ENCODE measurements at places on chromosomes 5 and 9. TPM values are rescaled to one million over a fixed set of nuclear protein-coding genes. Genes with fewer than 3 reads are reported as not detected.

DNA sequence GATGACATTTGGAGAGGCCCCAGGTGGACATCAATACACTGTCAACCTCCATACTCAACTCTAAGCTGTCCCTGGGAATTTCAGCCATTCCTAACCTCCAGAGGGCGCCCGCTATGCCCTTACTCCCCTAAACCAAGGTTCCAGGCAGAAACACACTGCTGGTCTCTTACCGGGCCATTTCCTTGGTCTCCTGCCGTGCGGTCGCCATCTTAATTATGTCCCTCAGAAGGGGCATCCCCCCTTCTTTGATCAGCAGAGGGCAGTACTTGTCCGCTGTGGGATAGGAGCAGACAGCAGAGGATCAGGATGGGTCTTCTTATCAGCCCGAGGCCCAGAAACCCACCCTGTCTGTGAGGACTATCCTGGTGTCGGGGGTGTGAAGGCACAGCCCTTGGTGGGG is 9.3 kb upstream of the ZDHHC12 start:
- no peak overlapping the region for H3K27ac ChIP-seq
- no peaks in the 10 kb centered on the region for H3K27me3 ChIP-seq
- peaks cover 65% of the 10 kb centered on the region for H3K36me3 ChIP-seq
- no peaks in the 10 kb centered on the region for H3K4me1 ChIP-seq
- H3K4me3 ChIP-seq: no peak overlapping the region
- no peak for DNase-seq

- H3K4me3 ChIP-seq: no peak overlapping the region
- H3K36me3 ChIP-seq: no peaks in the 10 kb centered on the region
- H3K27me3 ChIP-seq: no peaks in the 10 kb centered on the region
- no peaks in the 10 kb centered on the region for H3K4me1 ChIP-seq
- H3K27ac ChIP-seq: no peak overlapping the region
These were observed 29.6 kb upstream of the TAF1L start for GRCh38 chr9:32665101-32665500.

DNA sequence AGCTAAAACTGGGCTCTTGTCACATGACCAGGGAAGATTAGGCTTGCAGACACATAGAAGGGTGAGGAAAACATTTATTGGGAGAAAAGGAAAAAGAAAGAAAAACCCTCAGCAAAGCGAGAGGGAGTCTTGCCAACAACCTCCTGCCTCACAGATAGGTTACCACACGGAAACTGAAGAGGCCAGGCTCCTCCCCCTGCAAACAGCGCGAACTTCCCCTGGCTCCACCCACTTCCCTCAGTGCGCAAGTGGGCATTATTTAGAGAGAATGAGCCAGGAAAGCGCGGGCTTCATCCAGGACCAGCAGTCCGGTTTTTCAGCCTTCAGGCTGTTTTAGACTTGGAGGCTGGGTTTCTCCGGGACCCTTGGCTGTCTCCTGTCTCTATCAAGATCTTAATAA is 70.3 kb downstream of the STK32A start:
- H3K36me3 ChIP-seq: no peaks in the 10 kb centered on the region
- DNase-seq: no peak
- no peaks in the 10 kb centered on the region for H3K27me3 ChIP-seq
- no peak overlapping the region for H3K27ac ChIP-seq
- H3K4me3 ChIP-seq: no peak overlapping the region

DNA sequence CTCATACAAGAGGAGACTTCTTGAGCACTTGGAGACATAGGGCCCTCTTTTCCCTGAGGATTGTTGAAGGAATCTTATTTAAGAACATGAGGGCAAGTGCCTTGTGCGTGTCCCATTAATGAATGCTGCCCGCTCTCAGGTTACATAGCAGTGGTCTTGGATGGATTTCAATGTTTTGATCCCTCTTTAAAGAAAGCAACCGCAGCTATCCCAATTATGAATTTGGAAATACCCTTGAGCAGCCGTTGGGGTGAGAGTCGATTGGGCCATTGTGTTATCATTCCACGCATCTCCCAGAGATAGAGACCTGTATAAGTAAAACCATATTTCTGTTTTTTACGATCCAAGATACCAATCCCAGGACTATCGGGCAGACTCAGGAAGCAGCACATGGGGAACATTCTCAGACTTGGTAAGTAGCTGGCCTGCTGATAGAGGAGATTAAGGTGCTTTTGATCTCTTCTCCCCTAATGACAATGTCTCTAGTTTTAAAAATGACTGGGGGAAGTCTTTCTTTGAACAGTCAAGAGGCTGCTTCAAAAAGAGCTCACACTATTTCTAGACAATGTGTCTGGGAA is 145.3 kb downstream of the MACROH2A1 start:
- H3K36me3 ChIP-seq: no peaks in the 10 kb centered on the region
- DNase-seq: no peak
- no peak overlapping the region for H3K4me3 ChIP-seq

GRCh38 chr9:130936285-130937117 is 2.5 kb downstream of the FIBCD1 start:
- H3K27ac ChIP-seq: no peak overlapping the region
- H3K27me3 ChIP-seq: peaks cover 95% of the 10 kb centered on the region
- no peak for DNase-seq

DNA sequence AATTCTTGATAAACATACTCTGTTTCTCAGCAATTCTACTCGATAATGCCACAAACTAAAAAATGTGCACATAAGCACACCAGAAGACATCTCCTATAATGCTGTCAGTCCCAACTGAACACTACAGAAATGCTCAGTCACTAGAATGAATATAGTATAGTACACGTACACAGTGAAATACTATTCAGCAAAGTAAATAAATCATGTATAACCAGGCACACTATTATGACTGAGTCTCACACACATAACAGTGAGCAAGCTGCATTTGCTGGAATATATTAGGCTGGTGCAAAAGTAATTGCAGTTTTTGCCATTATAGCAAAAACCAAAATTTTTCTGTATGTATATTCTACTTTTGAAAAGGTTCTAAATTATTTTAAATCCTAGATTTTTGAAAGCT is 310.2 kb downstream of the CTNND2 start:
- peaks cover 14% of the 10 kb centered on the region for H3K4me1 ChIP-seq
- H3K36me3 ChIP-seq: no peaks in the 10 kb centered on the region
- H3K27ac ChIP-seq: no peak overlapping the region

RANBP17 gene
- total RNA-seq: 1.6 TPM

WDR38 gene
- not detected for total RNA-seq

MZB1 gene
- not detected for total RNA-seq

Measured in suprapubic skin (tissue), 4 donors.